Tibial artery (tissue), 4 donors: ENCODE measurements at places on chromosomes 3 and 15.

DNA sequence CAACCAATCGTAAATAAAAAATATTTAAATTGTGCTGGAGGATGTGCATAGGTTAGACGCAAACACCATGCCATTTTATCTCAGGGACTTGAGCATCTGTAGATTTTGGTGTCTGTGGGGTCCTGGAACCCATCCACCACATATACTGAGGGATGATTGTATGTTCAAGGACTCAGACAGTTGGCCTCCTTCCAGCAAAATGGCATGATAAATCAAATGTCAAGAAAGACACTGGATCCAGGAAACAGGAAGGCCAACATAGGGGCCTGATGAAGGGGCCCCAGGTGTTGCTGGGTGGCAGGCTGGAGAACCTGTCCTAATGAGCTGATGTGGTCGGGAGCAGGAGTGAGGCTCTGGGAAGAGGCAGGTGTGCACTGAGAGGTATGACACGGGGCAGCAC lies 289.5 kb downstream of the GABRG3 start:
- no peak for DNase-seq

GRCh38 chr15:29322415-29322814 lies 52.8 kb upstream of the NSMCE3 start:
- no peak for DNase-seq

DNA sequence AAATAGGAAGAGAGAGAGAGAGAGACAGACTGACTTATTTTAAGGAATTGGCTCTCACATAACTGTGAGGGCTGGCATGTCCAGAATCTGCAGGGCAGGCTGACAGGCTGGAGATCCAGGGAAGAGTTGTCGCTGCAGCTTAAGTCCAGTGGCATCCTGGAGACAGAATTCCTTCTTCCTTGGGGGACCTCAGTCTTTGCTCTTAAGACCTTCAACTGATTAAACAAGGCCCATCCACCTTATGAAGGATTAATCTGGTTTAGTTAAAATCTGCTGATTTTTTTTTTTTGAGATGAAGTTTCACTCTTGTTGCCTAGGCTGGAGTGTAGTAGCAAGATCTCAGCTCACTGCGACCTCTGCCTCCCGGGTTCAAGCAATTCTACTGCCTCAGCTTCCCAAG lies 128.0 kb upstream of the ALDH1A3 start:
- no peak for DNase-seq

GRCh38 chr15:74833376-74834107 lies 7.1 kb downstream of the CPLX3 start:
- no peak for DNase-seq

GRCh38 chr15:69805248-69805953 lies 292.3 kb downstream of the TLE3 start:
- no peak for DNase-seq

- DNase-seq: no peak
Measured at GRCh38 chr3:130968221-130968620, 58.4 kb downstream of the ASTE1 start.

- DNase-seq: no peak
Measured at GRCh38 chr15:76664895-76665294, 240.2 kb downstream of the SCAPER start.

GRCh38 chr3:157115069-157116006 lies 44.6 kb downstream of the CCNL1 start:
- DNase-seq: no peak

- no peak for DNase-seq
Measured at GRCh38 chr3:107663266-107663665, 140.5 kb downstream of the BBX start.

- DNase-seq: no peak
Measured at GRCh38 chr3:38137615-38138348, 679 bp upstream of the MYD88 start.

DNA sequence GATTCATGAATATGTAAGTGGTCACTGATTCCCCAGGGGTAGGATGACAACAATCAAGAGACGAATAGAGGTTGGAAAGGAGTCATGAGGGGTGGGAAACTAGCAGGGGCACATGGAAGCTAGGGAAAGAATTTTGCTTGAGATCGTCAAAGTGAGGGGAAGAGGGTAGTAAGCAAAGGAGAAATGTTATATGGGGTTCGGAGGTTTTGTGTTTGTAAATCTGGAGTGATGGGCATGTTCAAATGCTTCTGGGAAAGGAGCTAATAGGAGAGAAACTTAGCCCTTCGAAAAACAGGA lies 7.9 kb downstream of the RPL14 start:
- DNase-seq: no peak

- DNase-seq: no peak
Measured at GRCh38 chr15:57018151-57018550, 99.7 kb downstream of the TCF12 start.

DNA sequence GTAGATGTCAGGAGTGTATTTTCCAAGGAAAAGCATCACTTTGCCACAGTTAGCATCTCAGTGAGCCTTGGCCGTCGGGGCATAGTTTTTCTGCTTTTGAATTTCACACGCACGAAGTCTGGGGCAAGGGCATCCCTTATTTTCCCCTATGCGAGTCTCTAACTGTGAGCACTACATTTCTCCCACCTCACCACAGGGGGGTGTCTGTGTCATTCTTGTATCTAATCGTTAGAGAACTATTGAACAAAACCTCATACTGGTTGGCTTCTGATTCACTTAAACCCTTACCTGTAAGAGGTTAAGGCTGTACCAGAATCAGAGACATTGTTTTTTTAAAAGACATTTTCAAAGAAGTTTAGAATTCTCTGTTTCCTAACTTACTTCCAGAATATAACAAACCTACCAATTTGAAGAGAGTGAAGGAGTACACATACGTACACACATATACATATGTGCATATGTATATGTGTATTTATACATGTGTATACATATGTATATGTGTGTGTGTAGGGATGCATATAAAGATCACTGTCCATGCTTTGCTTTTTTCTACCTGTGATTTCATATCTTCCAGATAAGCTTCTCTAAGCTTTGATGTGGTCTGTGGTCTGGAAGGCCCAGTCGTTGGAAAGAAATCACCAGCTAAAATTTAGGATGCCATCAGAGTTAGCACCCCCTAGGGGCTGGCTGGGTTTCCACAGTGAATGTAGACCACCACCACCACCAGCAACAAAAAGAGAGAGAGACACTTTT lies 49.4 kb downstream of the MYZAP start:
- DNase-seq: no peak

DNA sequence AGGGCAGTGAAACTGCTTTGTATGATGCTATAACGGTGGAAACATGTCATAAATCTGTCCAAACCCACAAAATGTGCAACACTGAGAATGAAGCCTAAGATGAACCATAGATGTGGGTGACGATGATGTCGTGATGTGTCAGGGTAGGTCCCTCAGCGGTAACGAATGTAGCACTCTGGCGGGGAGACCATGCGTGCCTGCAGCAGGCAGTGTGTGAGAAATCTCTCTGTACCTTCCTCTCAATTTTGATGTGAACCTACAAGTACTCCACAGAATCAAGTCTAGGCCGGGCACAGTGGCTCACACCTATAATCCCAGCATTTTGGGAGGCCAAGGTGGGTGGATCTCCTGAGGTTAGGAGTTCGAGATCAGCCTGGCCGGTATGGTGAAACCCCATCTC lies 268.2 kb upstream of the LYSMD4 start:
- no peak for DNase-seq

GRCh38 chr3:14317057-14317553 lies 85.3 kb upstream of the SLC6A6 start:
- DNase-seq: no peak

DNA sequence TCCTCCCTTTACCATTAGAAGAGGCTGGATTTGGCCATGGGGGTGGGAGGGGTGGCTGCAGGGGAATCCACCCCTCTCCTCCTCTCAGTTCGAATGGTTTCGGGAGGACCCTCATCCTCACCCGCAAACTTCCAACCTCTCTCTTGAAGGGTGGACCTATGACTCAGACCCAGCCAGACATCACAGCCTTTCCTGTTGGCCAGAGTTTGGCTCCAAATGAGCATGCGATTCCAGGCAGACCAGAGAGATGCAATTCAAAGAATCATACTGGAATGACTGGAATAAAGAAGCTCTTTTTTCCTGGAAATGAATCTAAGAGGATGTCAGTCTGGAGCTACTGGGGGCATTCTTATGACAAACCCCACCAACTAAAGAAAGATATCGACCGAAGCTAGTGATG lies 516.7 kb upstream of the MDFIC2 start:
- DNase-seq: no peak

- no peak for DNase-seq
Measured at GRCh38 chr15:29568840-29569532, 253.3 kb downstream of the TJP1 start.

GRCh38 chr3:112084980-112085705 lies 1.0 kb upstream of the C3orf52 start:
- DNase-seq: no peak

GRCh38 chr3:138862924-138863775 lies 28.4 kb upstream of the PIK3CB start:
- no peak for DNase-seq

DNA sequence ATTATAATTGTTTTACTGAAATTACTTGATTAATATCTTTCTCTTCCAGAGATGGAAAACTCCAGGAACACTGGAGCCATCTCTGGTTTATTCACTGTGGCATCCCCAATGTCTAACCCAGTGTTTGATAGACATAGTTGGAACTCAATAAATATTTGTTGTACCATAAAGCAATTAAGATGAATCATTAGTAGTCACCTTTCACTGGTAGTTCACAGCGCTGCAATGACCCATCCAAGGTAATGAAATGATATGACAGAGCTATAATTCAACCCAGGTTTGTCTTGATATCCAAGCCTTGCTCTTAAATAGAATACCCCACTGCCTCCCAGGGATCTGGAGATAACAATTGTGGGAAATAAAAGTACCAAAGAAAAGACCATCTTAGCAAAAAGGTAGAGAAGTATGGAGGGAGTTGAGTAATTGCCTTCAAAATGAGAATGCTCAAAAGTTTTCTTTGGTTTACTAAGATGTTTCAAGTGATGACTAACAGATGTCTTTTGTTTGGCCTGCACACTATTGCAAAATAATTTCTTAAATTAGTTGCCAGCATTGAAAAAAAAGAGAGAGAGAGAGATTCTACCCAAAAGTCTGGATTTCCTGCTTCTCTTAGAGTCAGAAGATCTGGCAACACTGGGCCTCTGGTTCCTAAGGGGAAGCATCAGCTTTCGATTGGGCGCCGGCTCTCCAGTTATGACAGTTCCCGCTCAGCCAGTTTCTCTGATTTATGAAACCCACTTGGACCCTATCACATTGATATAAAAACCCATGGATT lies 348.5 kb downstream of the ERC2 start:
- DNase-seq: peak; percentile 56

DNA sequence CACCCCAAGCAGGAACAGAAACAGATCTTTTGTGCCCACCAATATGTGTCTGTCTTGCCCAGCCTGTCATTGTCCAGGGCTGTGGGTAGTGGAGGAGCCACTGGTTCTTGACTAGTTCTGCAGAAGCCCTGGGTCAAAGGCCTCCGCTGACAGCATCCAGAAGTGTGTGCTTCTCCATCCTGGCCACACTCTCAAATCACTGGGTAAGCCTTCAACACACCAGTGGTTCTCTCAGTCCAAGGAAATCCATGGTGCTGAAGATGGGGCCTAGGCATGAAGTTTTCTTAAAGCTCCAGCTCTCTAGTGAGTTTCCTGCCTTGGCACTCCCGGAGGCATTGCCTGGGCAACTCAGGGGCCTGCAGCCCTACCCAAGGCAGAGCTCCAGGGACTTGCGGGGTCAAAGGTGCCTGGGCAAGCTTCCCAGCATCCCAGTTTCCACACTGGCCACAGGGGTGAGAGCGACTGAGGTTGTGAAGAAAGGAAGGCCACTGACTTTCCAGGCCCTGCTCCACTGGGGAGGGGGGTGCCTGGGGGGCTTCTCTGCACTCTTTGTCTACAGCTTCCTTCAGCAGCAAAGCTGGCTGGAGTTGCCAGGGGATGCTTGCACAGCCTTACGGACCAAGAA lies 37.9 kb upstream of the RPL32 start:
- DNase-seq: no peak

- no peak for DNase-seq
Measured at GRCh38 chr3:188659449-188660090, 505.6 kb downstream of the LPP start.

DNA sequence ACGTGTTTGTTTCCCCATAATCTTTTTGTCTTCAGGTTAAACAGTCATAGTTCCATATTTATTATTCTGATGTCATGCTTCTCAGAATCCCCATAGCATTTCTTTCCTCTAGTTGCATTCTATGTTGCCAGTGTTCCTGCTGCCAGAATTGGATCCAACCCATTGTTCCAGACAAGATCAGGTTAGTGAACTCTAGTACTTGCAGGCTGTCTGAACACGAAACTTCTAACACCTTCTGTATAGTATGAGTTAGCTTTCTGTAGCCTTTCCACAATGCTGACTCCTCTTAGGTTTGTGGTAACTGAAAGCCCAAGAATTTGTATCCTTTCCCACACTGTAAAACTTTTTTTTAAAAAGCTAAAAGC lies 88.0 kb upstream of the ROPN1 start:
- DNase-seq: no peak

DNA sequence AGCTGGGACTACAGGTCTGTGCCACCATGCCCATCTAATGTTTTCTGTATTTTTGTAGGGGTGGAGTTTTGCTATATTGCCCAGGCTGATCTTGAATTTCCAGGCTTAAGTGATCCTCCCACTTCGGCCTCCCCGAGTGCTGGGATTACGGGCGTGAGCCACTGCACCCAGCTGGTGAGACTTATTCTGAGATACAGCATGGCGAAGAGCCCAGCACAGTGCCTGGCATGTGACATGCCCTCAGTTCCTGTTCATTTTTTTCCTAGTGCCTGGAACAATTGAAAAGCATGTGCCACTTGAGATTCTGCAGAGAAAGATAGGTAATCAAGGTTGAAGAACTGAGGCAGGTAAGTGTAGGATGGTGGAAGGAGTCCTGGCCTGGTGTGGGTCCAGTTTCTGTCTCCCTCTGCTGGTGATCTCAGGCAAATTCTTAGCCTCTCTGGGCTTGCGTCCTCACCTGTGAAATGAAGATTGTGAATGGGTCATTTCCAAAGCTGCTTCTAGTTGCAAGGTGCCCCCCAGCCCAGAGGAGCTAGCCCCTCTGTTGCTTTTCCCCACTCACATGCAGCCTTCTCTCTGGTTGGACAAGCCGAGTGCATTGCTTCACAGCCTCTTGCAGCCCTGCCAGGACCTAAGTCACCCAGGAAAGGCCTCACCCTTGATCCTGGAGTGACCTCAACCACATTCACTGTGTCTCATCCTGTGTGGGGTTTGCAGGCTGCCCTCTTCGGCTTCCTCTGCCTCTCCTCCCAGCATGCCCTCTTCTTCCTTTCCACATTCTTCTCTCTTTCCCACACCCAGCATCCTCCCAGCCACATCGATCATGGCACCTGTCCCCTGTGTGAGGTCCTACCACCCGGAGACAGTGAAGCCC lies 4.3 kb upstream of the RHCG start:
- peak; percentile 51 for DNase-seq

GRCh38 chr3:118801899-118802298 lies 232.7 kb downstream of the IGSF11 start:
- DNase-seq: no peak

DNA sequence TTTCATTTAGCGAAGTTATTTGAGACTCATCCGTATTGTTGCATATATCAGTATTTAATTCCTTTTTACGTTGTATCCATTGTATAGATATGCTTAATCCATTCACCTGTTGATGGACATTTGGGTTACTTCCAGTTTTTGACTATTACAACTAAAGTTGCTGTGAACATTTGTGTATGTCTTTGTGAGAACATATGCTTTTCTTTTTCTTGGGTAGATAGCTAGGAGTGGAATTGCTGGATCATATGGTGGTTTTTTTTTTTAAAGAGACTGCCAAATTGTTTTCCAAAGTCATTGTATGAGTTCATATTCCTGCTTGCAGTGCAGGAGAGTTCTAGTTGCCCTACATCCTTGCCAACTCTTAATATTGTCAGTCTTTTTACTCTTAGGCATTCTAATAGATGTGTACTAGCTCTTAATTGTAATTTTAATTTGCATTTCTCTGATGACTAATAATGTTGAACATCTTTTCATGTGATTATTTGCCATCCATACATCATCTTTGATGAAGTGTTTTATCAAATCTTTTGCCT lies 37.3 kb downstream of the NR2C2 start:
- DNase-seq: no peak
